HT1080 (cell line): ENCODE measurements at places on chromosomes 7 and 10. TPM values are rescaled to one million over a fixed set of nuclear protein-coding genes. Genes with fewer than 3 reads are reported as not detected.

GRCh38 chr7:7706556-7707172 lies 11.7 kb downstream of the RPA3 start:
- no peak for DNase-seq

The SDK1 gene
- total RNA-seq, result 1.2 and 1.6 TPM in 2 replicates

DNA sequence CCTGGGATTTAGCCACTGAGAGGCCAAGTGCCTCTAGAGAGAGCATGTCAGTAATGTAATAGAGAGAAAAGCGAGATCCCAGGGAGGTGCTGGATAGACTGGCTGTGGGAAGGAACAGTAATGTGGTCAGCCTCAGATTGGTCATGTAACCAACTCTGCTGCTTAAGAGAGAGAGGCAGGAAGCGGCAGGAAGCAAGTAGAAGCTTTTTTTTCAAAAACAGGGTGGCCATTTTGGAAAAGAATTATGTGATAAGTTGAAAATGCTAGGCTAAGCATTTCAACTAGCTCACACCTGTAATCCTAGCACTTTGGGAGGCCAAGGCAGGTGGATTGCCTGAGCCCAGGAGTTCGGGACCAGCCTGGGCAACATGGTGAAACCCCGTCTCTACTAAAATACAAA lies 3.7 kb upstream of the PCOLCE start:
- peak; percentile 48 for DNase-seq

DNA sequence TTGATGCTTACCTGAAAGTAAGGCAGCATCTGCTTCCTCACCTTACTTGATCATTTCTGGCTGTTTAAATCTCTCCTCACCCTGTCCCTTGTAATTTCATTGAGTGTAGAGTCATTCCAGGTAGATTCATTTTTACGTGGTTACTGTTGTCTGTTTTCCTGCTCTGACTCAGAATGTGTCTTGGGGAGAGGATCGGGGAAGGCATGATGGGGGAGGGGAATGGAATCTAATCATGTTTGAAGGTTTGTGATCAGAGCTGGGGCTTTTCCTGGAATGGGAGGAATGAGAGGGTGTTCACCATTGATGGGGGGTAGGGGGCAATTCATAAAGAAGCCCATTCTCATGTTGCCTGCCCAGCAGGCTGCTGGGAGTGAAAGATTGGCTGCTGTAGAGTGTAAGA lies 18.7 kb downstream of the SEC24C start:
- peak; percentile 59 for DNase-seq

The CHRM2 gene
- total RNA-seq, result not detected in 2 replicates

The DNTT gene
- not detected in 2 replicates for total RNA-seq
